ENCODE measurements at places on chromosomes 2 and 18. TPM values are rescaled to one million over a fixed set of nuclear protein-coding genes. Genes with fewer than 3 reads are reported as not detected.

Gene ACKR3
- 0.83 TPM for total RNA-seq

Gene ZNF24
- 57.4 TPM for total RNA-seq

DNA sequence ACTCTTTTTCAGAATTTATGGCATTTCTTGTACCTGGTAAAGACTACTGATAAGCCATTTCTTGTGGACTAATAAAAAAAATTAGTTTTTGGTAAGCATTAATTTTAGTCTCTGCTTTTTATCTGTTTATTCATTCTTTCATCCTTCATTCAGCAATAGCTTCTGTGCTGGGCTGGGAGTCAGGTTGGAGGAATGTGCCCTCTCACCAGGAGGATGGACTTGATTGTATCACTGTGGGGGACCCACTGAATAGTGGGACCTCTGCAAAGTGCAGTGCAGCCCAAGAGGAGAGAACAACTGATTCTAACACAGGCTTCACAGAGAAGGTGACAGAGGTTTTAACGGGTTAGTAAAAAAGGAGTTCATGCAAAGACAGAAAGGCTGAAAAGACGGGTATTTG, 39.1 kb downstream of the CDC42EP3 start:
- DNase-seq: no peak

DNA sequence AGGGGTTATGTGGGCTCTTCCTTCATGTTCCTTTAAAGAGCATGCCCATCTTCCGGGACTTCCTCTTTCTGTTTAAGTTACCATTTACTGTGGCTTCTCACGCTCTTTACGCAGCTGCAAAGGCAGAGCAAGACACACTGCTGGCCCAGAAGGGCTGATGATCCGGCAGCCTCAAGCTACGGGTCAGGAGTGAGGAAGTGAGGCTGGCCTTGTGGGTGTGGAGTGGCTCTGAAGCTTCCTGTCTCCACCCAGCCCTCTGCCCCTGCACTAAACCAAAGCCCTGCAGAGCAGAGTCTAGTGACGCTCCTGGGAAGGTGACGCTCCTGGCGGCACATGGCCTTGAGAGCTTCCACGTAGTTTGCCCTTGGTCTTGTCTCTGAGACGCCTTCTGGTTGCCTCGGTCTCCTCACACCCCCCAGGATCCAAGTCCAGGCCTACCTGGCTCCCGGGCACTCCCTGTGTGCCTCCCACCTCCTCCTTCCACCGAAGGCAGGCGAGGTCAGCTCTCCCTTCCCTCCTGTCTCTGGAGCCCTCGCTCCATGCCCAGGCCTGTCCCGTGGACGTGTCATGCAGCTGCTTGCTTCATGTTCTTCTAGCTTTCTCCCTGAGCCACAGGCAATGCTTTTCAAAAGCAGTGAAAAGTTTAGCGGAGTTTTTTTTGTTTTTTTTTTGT, 50.3 kb downstream of the ARL4C start:
- DNase-seq: peak; percentile 79

DNA sequence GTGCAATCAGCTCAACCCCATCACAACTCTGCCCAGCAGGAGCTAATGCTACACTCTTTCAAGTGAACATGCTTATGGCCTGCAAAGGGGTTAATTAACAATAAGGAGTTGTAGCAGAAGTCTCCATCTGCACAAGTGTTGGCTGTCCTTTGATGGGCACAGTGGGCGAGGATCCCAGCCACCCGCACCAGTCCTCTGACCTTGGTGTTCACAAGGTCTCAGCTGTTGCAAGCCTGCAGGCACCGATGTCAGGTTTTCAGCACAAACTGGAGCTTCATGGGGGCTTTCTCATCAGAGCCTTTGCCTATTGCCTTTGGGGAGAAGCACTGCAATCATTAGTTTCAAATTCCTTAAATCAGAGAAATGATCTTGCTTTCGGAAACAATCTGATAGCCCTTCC, 60.9 kb upstream of the TMEM178A start:
- DNase-seq: no peak

- no peak for DNase-seq
Measured at GRCh38 chr2:57850415-57851130, 196.0 kb upstream of the VRK2 start.

DNA sequence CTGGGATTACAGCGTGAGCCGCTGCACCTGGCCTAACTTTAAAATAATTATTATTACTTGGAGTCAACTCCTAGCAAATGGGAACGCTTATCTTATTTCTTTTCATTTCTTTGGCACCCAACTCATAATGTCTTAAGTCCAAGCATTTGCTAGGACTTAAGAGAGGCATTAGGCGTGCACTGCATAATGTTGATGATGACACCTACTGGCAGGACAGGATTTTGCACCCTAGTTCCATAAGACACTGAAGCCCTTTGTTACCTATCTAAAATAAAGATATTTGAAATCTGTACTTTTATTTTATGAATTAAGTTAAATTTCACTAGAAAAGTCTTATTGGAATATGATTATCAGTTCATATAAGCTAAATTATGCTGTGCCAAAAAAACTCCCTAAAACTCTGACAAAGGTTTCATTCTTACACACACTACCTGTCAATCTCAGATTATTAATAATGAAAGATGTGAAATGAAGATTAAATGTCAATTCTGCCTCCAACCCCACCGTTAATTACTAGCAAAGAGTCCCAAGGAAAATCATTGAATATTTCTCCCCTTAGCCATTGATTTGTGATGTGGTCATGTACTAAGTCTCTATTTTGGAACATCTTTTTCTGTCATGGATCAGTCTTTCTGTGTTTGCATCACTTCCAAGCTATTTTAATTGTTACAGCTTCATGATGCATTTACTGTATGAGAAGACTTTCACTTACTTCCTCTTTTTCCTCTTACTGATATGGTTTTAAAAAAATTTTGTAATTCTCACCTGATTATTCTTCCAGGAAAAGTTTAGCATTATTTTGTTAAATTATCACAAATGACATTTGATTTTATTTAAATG, 12.7 kb upstream of the CDH2 start:
- peak; percentile 9 for DNase-seq

- DNase-seq: no peak
Measured at GRCh38 chr2:238874330-238875050, 26.6 kb downstream of the TWIST2 start.

DNA sequence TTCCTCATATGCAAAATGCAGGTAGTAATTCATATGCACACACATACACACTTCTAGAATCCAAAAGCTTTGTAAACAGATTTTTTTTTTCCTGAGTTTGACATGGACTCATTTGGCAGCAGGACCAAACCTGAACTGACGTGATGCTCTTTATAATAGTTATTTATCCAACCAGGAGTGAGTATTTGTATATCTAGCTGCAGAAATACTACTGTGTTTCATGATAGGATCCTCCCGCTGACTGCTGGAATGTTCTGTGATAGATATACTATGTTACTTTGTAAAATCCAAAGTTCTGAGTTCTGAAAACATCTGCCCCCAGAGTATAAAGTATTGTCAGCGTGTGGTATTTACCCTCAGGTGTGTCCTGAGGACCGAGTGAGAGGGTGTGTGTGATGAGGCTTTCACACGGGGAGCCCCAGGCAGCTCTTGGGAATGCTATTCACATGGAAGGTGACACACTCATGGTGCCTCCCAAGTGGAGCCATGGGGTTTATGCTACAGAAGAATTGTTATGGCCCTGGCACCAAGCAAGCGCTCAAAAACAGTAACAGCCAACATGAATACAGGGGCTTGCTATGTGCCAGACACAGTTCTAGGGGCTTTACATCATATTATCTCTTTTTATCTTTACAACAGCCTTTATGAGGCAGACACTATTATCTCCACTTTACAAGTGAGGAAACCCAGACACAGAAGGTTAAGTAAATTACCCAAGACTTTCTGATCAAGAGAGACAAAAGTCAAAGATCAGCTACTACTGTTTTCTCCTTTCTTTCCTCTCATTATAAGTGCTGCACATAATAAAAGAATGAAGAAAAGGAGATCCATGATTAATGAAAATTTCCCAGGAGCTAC, 16.7 kb upstream of the TXNDC2 start:
- DNase-seq: no peak

DNA sequence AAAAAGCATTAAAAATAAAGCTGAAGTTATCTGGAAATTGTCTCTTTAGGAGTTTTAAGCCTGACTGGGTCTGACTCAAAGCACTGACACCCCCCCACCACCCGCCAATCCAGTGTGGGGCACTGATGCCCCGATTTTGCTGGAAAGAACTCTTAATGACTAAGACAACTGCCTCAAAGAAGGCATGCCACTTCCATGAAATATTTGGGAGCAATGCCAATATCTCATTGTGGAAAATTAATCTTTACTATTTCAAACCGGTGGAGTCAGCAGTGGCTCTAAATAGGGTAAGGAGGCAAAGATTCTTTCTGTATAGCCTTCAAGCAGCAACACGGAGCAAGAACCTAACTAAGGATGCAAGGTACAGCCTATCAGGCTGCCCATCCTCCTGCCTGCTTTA, 4.5 kb downstream of the FKBP7 start:
- no peak for DNase-seq

- no peak for DNase-seq
Measured at GRCh38 chr18:10387399-10387798, 67.0 kb upstream of the APCDD1 start.

Gene PDE11A
- not detected for total RNA-seq

All from activated T-cell treated with anti-CD3 and anti-CD28 coated beads, Interleukin-2, amount 50 U/mL, for 72 hours (primary cell).